ENCODE measurements at places on chromosomes 12 and 14.

DNA sequence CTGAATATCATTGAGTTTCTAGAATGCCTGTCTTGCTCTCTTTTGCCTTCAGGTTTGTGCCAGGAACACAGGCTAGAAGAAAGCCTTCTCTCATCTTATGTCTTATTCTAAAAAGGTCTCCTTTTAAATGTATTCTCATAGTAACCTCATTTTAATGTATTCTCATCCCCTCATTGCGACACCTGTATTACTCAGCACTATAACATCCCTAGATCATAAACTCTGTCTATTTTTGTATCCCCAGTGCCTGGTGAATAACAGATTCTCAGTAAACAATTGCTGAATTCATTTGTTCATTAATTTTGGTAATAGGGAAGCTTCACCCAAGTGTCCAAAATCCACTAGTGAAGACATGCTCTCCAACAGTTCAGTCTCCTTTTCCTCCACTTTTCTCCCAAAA, 8.8 kb upstream of the LRRK2 start:
- DNase-seq, result no peak

- no peak for DNase-seq
These were observed 82.0 kb upstream of the DYNC1H1 start for GRCh38 chr14:101882141-101882935.

- DNase-seq, result peak; percentile 65
These were observed 15.0 kb upstream of the FOXG1 start for GRCh38 chr14:28751467-28752058.

- no peak for DNase-seq
These were observed 39.5 kb downstream of the SYNE2 start for GRCh38 chr14:63892265-63892664.

DNA sequence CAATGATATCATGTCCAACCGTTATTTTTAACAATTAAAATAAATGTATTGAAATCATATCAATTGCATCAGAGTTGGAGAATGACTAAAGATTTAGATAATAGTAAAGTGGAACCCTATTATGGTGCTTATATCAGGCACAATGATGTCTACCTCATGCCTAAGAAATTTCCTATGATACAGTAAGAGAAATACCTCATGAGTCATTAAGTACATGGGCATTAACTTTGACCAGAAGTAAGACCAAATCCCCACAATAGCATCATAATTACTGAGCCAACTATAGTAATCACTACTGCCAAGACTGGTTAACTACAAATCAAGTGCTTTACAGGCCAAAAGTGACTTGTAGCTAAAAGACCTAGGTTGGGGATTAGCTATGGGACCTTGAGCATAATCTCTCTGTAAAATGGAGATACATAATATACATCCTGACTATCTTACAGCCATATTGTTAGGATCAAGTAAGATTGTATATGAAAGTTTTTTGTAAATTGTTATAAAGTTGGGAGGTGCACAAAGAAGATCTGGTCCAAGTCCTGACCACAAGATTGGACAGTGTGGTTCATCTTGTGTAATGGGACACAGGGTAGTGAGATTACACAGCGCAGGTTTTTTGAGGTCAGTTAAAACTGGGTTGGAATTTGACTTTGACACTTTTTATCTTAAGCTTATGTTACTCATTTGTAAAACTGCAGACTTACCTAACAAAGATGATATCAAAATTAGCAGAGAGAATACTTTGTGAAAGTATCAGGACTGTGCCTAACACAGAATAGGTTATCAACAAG, 60.5 kb downstream of the ERGIC2 start:
- DNase-seq, result peak; percentile 84

- no peak for DNase-seq
These were observed 76.3 kb downstream of the PDE3A start for GRCh38 chr12:20444595-20445170.

- no peak for DNase-seq
These were observed 10.3 kb upstream of the LGALS3 start for GRCh38 chr14:55118761-55119160.

DNA sequence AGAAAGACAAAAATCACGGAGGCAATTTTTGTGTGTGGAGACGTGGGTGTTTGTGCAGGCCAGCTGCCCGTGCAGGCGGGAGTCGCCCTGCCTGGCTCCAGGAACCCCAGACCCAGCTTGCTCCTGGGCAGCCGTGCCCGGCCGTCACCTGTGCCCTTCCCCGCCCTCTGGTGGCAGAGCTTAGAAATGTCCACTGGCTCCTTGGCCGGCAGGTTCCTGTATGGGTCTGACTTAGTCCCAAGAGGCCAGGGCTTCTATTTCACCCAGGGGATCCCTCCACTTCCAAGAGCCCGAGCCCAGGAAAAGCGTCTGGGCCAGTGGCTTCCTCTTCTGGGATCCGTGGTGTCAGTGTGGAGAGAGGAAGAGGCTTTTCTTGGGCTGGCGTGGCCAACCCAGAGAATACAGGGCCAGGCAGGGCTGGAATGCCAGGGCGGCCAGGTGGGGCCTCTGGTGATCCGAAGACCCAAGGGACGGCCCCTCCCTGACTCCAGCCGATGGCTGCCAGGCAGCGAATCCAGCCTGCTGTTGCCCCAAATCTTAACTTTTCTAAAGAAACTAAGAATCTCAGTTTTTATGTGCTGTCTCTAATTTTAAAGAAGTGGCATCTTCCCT, 120.9 kb downstream of the TMEM132C start:
- no peak for DNase-seq

DNA sequence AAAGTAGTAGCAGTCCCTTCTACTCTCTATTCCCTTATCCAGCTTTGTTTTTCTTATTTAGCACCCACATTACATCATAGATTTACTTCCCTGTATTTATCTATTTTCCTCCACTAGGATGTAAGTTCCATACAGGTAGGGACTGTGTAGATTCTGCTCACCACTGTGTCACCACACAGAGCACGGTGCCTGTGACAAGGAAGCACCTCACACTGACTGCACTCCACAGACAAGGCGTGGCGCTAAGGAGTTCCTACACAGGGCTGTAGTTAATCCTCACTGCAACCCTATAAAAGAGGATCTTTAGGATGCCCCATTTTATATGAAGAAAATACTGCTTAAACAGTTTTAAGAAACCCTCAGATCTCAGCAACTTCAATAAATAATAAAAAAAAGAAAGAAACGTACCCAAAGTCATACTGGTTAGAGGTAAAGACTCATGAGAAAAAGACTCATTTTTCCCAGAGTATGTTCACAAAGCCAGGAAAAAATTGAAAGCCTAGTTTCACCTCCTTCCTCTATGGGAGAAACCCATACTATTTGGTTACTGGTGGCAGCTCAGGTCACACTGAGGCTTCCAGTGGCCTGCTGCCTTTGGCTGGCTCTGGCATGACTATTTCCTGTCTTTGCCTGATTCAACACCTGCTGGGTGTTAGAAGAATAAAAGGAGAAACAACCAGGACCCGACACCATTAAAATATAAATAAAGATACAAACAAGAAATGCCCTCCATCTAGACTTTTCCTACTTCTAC, 36.9 kb downstream of the RAD9B start:
- DNase-seq, result no peak

- DNase-seq, result no peak
These were observed 115.9 kb upstream of the TMPO start for GRCh38 chr12:98399532-98399931.

DNA sequence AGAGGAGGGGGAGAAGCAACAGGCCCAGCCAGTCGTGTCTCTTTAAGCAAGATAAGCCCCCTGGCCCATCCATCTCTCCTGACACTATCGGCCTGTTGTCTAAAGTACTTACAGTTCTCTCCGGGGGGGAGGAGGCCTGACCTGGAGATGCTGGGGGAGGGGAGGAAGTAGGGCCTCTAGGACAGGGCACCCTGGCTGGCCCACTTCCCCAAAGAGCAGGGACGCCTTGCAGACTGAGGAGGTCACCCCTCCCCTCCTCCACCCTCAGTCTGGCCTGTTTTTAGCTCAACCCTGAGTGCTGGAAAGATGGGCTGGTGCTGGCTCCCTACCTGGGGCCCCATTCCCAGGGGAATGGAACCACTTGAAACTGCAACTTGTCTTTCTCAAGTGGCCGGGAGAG, 70.3 kb downstream of the TBX5 start:
- DNase-seq, result no peak

- no peak for DNase-seq
These were observed 53.7 kb upstream of the GPATCH2L start for GRCh38 chr14:76098047-76098446.

DNA sequence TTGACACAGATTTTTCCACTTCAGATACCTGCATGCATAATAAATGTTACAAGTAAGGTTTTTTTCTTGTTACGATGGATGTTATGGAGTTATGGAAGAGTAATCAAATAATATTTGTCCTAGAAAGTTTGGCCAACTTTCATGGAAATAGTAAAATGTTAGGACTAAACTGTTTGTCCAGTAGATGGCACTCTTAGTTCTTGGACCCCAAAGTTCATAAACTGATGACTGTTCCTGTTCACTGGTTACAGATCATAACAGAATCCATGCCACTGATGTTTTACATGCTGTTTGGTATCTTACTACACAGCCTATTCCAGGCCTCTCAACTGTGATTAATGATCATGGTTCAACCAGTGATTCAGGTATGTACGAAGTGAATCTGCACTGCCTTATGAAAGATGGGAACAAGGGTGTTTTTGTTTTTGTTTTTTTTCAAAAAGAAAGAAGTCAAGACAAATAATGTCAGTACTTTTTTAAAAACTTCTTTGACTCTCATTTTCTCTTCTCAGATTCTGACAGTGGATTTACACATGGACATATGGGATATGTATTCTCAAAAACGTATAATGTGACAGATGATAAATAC, 48.8 kb upstream of the SLCO1C1 start:
- peak; percentile 30 for DNase-seq

DNA sequence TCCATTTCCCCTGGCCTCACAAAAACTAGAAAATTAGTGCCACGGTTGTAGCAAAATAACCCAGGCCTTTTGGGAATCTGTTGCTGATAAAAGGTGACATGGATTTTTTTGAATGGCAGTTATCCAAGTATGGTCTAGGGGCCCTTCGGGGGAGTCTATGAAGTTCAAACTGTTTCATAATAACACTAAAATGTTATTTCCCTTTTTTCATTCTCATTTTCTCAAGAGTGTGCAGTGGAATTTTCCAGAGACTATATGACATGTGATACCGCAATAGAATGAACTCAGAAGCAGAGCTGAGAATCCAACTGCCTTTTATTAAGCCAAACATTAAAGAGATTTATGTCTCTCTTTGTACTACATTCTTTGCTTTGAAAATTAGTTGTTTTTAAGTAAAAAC, 26.9 kb downstream of the GSTZ1 start:
- no peak for DNase-seq

- no peak for DNase-seq
These were observed 74.3 kb upstream of the SRSF5 start for GRCh38 chr14:69692594-69692993.

- peak; percentile 50 for DNase-seq
These were observed 74.5 kb downstream of the FERMT2 start for GRCh38 chr14:52876311-52876710.

DNA sequence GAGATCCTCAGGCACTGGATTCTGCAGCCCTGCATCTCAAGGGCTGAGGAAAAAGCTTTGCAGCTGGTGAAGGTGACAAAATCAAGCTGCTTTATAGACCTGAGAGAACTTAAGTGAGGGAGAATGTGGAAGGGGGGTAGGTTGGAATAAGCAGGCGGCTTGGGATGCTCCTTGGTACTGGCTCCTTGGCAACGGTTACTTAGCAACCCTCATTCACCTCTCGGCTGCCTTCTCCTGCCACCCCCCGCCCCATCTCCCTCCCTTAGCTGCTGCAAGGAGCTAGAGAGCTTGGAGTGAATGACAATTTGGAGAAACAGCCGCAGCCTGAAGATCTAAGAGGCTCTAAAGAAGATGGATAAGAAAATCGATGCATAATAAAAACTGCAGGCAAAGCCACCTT, 44.1 kb upstream of the CISTR start:
- no peak for DNase-seq

DNA sequence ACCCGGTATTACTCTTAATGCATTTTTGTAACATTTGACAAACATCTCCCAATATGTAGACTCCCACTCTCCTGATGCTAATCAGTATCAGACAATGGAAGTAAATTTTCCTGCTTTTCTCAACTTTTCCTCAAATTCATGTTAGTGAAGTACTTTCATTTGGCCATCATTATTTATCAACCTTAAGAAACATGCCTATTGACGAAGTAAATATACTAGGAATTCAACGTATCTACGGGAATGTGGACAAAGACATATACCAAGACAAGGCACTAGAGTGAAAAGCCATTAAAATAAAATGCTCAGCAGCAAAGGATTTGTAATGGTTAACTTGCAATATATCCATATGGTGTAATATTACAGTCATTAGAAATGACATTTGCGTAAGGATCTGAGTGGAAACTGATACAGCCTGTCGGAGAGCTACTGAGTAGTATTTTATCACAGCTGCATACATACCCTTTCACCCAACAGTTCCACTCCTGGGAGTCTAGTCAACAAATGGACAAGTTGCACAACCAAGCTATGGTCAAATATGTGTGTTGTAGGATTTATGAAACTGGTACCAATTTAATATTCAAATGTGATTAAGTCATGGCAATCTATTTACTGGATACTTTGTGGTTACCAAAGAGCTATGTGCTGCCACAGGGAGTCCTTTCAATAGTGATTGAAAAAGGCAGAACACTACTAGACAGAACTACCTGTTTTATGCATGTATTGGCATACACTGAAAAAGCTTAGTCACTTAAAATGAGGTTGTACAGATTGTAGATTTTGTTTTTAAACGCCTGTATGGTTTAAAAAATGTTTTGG, 26.5 kb downstream of the NUDT4 start:
- DNase-seq, result no peak

- DNase-seq, result no peak
These were observed 4.7 kb downstream of the PSMC6 start for GRCh38 chr14:52711666-52712065.

- no peak for DNase-seq
These were observed 678.5 kb upstream of the FOXG1 start for GRCh38 chr14:28088125-28088524.

GRCh38 chr12:57093415-57094207, 4.7 kb downstream of the NAB2 start:
- no peak for DNase-seq

DNA sequence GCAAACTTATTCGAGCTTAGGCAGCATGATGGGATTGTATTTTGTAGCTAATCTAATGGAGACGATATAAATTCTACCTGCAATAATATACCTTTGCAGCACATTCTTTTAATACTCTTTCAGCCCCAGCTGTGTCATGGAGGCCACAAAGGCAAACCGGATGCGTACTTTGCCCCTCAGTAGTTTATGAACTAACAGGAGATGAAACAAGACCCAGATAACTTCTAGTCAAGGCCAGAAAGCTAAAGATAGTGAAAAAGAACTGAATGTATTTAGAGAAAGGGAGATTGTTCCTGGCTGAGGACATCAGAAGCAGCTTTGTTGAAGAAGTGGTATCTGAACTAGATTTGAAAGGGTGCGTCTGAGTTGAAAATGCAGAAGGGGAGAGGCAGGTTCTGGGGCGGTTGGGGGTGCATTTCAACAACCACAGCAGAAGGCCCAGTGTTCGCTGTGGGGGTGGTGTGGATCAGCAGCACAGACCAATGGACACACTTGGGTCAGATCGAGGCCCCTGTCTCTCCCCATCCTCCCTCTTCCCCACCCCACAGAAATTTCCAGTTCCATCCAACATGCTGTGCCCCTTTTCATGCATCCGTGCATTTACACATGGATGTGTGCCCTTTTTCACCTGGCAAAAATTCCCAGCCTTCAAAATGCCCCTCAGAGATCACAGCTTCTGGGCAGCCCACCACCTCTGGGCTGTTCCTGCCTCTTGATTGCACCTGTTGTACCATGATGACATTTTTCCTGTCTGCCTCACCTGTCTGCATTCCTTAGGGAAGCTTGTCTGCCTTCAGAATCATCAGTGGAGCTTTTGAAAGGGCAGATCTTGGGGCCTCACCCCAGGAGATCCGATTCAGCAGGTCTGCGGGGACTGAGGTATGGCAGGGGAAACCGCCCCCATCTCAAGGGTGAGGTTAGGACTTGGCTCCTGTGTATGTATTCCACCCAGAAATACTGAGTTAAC, 2.2 kb downstream of the ZNF839 start:
- DNase-seq, result no peak

All from HS-27A (cell line).